ENCODE measurements at places on chromosomes 2 and 18. TPM values are rescaled to one million over a fixed set of nuclear protein-coding genes. Genes with fewer than 3 reads are reported as not detected.

The MARCHF7 gene
- total RNA-seq: 97.1 TPM

The NEU2 gene
- not detected for total RNA-seq

The HOXD1 gene
- total RNA-seq: not detected

The TUBA3E gene
- total RNA-seq: not detected

The WDR33 gene
- 20.8 TPM for total RNA-seq

The MAP2 gene
- 51.0 TPM for total RNA-seq

The TEKT4 gene
- total RNA-seq: not detected

The ACTG2 gene
- 4.1 TPM for total RNA-seq

The APOB gene
- total RNA-seq: under 0.01 TPM

The FOXD4L1 gene
- total RNA-seq: 0.17 TPM

The DPP10 gene
- not detected for total RNA-seq

The OTOF gene
- total RNA-seq: not detected

The NFE2L2 gene
- total RNA-seq: 97.1 TPM

The STK39 gene
- 16.7 TPM for total RNA-seq

The CTIF gene
- 28.1 TPM for total RNA-seq

The CREG2 gene
- under 0.01 TPM for total RNA-seq

DNA sequence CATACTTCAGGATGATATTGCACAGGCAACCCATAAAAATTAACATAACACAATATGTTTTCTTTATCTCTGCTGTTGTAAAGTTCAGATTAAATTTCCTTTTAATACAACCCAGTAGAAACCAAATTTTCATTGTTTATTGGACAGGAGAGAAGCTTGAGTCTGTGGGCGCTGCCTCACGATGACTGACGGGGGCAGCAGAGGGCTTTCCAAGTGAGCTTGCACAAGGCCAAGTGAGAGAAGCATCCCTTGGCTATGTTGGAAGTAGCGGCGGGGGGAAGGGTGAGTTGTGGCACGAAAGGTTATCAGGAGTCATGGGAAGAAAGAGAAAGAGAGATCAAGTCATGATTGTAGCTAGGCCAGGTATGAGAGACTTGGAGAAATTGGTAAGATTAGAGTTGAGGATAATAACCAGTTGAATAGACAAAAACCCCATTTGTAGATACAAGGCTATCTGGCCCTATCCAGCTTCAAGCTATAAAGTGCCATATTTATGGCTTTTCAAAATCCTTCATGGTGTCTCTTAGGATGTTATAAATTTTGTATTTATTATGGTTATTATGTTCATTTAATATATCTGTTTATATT is 413.7 kb upstream of the FAM98A start:
- DNase-seq: peak; percentile 55

DNA sequence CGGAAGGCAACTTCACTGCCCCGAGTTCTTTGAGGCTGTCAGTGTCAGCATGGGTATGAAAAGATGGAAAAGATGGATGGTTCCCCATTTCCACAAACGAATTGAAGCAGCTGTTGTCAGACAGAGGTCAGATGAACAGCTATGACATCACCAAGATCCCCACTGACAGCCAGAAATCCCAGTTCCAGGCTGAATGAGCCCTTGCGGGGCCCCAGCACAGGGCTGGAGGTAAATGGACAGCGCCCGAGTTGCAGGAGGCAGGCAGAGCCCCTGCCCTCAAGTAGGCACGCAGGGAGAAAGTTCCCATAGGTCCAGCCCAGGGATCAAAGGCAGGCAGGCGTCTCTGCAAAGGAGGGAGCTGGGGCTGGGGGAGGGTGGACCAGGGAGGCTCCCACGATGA is 169.5 kb upstream of the AGAP1 start:
- no peak for DNase-seq

GRCh38 chr2:52391621-52392020 is 1359.7 kb upstream of the NRXN1 start:
- no peak for DNase-seq

DNA sequence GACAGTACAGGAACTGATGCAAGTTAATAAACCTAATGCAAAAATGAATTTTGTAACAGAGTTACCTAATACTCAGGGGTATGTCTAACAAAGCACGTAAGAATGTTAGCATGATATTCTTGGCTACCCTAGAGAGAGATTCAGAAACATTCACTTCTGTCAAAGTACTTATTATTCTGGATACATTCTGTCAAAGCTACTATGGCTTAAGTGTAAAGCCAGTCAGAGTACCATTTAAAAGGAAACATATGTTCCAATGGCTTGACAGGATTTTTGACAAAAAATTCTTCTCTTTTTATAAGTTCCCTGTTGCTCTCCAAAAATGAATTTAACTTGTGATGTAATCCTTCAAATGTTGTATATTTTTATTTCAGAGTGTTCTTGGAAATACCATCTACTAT is 85.5 kb downstream of the PIGN start:
- DNase-seq: peak; percentile 63

DNA sequence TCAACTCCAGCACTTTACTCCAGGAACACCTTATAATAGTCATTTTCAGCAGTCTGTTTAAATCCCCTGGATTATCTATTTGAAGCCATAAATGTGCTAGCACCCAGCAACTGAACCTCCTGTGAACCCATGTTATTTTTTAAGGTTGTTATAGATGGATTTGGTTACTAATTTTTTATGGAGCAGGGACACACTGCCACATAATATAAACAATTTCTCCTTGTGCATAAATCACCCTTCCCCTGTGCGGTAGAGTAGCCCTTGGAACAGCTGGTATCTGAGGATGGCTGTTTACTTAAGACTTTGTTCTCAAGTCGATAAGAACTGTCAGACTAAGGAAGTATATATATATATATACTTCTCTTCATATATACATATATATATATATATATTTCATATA is 367.4 kb downstream of the EPHA4 start:
- peak; percentile 8 for DNase-seq

- peak; percentile 85 for DNase-seq
These were observed 116.2 kb downstream of the ADCYAP1 start for GRCh38 chr18:1020731-1021344.

DNA sequence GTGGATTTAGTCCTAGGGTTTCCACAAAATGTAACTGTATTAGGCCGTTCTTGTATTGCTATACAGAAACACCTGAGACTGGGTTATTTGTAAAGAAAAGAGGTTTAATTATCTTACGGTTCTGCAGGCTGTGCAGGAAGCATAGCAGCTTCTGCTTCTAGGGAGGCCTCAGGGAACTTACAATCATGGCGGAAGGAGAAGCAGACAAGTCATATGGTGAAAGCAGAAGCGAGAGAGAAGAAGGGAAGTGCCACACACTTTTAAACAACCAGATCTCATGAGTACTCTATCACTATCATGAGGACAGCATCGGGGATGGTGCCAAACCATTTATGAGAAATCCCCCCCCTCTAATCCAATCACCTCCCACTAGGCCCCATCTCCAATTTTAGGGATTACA is 9.5 kb upstream of the CCDC68 start:
- no peak for DNase-seq

- peak; percentile 66 for DNase-seq
These were observed 31.6 kb upstream of the PPP1R1C start for GRCh38 chr2:181953881-181954537.

DNA sequence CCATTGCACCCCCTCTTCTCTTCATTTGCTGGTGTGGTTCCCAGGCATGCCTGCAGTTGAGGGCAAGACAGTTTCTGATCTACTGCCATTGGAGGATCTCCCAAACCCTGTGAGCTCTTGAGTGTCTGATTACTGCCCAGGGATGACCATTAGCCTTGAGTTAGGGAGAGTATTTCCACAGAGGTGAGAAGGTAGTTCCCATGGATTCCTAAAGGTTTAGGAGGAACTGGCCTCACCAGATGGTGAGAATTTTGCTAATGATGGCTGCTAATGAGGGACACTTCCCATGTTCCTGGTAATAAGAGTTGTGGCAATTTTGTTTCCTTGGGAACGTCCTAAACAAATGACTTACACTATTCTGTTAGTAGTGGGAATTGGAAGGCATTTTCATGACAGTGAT is 42.5 kb downstream of the PTPRM start:
- no peak for DNase-seq

DNA sequence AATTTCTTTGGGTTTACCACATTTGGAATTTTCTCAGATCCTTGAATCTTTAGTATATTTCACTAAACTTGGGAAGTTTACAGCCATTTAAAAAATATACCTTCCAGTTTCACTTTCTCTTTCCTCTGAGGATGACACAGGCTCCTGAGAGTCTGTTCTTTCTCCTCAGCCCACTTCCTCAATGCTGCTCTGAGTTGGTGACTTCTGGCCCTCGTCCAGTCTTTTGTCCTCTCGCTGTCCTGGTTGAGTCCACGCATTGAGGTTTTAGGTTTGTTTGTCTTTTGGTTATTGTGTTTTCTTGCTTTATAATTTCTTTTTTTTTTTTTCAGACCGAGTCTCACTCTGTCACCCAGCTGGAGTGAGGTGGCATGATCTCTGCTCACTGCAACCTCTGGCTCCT is 40.7 kb upstream of the GALR1 start:
- DNase-seq: peak; percentile 63

- no peak for DNase-seq
These were observed 364 bp downstream of the STAT1 start for GRCh38 chr2:191013682-191013931.

DNA sequence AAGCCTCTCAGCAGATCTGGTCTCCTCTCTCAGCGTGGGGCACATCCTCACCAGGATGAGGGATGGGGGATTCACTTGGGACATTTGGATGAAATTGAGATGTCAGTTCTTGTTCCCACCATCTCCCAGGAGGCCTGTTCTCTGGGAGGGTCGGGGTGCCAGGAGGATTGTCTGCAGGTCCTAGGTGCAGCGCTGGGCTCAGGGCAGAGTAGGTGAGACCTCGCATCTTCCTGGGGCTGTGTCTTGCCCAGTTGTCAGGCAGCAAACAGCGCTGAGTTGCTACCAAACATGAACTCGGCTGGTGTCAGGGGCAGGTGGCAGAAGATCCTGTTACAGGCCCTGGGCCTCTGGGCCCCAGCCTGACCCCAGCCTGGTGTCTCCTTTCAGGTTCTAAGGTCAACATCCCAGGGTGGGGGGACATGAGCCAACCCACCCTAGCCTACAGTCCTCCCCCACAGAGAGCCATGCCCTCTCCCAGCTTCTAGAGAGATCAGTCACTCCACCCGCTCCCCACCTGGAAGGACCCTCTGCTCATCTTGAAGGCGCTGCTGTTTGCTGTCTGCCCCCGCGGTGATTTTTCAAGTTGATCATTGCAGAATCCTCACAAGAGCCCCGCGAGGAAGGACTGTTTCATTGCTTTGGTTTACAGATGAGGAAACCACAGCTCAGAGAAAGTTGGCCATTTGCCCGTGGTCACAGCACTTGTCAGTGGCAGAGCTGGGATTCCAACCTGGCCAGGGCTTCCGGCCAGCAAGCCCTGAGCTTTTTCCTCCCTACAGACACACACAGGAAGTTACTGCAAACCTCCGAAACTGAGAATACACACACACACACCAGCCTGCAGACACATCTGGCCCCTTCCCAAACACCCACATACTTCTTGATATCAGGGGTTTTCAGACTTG is 83.9 kb downstream of the STPG4 start:
- peak; percentile 85 for DNase-seq

DNA sequence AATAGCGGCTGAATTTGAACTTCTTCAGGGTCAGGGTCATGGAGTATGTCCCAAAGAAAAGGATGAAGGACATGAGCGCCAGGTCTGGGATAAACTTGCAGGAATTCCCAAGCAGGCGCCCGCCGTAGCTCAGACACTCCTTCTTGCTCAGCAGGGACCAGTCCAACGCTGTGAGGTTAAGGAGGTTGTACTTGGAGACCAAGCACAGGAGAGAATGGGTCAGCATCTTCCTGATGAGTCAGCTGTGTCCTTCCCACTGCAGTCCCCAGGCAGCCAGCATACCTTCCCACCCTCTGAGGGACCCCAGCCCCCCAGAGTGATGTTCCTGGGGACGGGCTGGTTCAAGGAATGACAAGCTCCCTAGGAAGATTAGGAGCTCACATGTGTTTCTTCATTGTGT is 40.9 kb downstream of the MTHFD2 start:
- no peak for DNase-seq

GRCh38 chr2:152201466-152201830 is 25.9 kb upstream of the STAM2 start:
- DNase-seq: no peak

GRCh38 chr2:197247083-197247482 is 63.5 kb downstream of the ANKRD44 start:
- no peak for DNase-seq

DNA sequence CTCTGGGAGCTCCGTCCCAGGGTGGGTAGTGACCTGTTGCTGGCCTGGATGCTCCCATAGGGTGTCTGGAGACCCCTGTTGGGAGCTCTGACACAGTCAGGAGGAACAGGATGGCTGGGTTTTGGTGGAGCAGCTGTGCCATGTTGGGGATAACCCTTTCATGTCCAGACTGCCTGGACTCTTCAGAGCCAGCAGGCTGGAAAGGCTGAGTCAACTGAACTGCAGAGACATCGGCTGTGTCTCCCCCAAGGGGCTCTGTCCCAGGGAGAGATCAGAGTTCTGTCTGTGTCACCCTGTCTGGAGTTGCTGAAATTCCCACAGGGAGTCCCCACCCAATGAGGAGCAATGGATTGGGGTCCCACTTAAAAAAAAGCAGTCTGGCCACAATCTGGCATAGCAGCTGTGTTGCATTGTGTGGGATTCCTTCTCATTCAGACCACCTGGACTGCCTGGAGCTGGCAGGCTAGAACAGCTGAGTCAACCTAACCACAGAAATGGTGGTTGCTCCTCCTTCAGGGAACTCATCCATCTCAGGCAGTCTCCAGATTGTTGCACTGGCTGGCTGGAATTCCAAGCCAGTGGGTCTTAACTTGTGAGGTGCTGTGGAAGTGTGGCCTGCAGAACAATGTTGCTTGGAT is 37.2 kb downstream of the AGPS start:
- DNase-seq: peak; percentile 87

DNA sequence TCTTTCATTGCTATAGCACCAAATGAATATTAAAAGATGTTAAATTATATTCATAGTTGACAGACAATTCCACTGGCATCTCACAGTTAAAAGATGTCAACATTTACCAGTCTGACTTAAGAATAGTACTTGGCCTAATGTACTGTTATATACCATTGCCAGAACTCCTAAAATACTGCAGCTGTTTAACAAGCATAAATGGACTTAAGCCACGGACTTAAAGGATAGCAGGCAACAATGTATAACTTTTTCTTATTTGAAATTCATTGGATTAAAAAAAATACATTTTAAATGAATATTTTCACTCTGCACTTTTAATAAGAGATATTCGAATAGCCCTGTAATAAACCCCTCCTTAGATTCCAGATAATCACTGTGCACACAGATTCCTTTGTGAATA is 3.8 kb downstream of the TCF4 start:
- peak; percentile 56 for DNase-seq

- DNase-seq: no peak
These were observed 70.0 kb downstream of the MYO3B start for GRCh38 chr2:170247882-170248393.

- no peak for DNase-seq
These were observed 43.5 kb upstream of the TMEM131 start for GRCh38 chr2:98039085-98039756.

All from fibroblast of lung (primary cell).